ENCODE measurements at places on chromosomes 12 and 14.

GRCh38 chr14:98599082-98599481, 672.9 kb downstream of the BCL11B start:
- DNase-seq, result no peak
- H3K27me3 ChIP-seq, result no peaks in the 10 kb centered on the region
- H3K4me1 ChIP-seq, result no peaks in the 10 kb centered on the region

GRCh38 chr12:19833775-19834501, 394.6 kb downstream of the AEBP2 start:
- no peak overlapping the region for H3K27ac ChIP-seq
- H3K4me3 ChIP-seq, result no peak overlapping the region
- peaks cover 6% of the 10 kb centered on the region for H3K27me3 ChIP-seq
- no peaks in the 10 kb centered on the region for H3K36me3 ChIP-seq
- peaks cover 2% of the 10 kb centered on the region for H3K4me1 ChIP-seq

DNA sequence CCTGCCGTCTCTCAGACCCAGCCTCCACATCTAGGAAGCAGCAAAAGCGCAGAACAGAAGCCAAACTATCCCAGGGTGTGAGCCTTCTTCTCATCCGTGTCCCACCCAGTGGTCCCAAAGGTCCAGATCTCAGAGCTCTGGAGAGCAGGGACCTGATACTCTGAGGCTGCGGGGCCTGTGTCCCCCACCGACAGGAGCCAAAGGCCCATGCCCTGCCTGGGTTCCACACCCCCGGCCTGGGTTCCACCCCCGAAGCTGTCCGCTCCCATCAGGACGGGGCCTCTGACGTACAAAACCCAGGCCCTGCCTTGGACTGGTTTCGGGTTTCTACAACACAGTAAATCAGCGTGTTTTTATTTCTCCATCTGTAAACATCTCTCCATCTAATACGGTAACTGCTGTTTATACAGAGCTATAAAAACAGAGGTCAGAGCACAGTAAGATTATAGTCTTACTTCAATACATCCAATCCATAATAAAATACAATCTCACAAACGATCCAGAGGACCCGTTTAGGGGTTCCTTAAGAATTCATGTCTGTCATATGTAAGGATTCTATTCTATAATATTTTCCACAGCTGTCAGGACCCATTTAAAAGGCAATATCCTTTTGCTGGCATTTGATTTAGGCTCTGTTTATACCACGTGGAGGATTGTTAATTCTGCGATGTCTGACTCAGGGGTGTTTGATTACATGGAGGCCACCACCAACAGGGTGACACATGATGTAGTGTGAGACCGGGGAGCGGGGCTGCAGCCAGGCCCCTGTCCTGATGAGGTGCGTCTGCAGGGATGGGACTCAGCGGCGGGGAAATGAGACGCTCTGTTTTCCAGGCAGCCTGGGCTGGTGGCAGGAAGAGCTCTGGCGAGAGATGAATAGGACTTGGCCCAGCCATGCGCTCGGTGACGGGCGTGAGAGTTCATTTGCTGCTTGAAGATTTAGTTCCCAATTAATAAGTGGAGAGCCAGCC, 110.3 kb downstream of the DICER1 start:
- no peak overlapping the region for H3K4me3 ChIP-seq
- no peak for DNase-seq
- peaks cover 52% of the 10 kb centered on the region for H3K27me3 ChIP-seq
- no peak overlapping the region for H3K27ac ChIP-seq
- H3K36me3 ChIP-seq, result no peaks in the 10 kb centered on the region
- H3K4me1 ChIP-seq, result no peaks in the 10 kb centered on the region

DNA sequence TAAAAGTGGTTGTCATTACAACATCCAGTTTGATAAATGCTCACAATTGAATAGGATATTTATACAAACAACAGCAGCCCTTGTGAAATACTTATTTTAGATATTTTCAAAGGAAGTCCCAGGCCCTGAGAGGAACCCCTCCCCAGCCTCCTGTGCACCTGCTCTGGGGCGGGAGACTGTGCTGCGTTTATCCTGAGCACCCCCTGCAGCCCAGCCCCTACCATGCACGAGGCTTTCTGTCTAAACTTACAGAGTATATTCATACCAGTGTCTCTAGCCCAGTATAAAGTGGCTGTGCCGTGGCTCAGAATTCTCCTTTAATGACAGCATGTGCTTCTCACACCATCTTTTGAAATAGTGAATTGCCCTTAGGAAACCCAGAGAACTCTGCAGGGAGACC, 1084.3 kb downstream of the TMEM121 start:
- H3K36me3 ChIP-seq, result no peaks in the 10 kb centered on the region
- H3K27me3 ChIP-seq, result peaks cover 79% of the 10 kb centered on the region
- H3K27ac ChIP-seq, result no peak overlapping the region
- peaks cover 3% of the 10 kb centered on the region for H3K4me1 ChIP-seq
- DNase-seq, result no peak

GRCh38 chr14:56650048-56650447, 70.5 kb downstream of the TMEM260 start:
- no peak overlapping the region for H3K4me3 ChIP-seq
- H3K27me3 ChIP-seq, result no peaks in the 10 kb centered on the region
- H3K36me3 ChIP-seq, result peaks cover 7% of the 10 kb centered on the region
- H3K27ac ChIP-seq, result no peak overlapping the region
- no peaks in the 10 kb centered on the region for H3K4me1 ChIP-seq

DNA sequence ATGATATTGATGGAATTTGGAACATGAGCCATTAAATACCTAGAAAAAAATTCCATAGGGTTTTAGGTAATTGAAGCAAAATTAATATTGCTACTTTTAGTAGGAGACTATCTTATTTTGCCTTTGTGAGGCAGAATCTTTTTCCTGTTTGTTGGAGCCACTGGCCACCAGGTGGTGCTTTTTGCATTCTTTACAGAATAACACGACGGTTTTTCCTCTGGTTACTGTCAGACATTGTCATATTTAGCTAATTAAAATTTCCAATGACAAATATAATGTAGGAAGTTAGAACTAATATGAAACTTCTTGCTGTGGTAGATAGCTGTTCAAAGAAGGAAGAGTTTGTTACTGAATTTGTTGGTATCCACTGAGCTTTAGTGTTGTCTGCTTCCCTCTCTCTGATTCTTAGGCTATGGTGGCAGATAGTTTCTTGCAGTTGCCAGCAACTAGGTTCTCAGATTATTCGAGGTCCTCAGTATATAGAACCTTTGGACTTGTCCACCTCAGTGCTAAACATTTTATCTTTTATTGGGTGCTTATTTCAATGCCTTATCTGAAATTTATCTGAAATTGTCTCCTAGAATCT, 25.7 kb downstream of the RAB21 start:
- no peaks in the 10 kb centered on the region for H3K27me3 ChIP-seq
- no peak overlapping the region for H3K27ac ChIP-seq
- H3K36me3 ChIP-seq, result peaks cover 37% of the 10 kb centered on the region
- no peak overlapping the region for H3K4me3 ChIP-seq

GRCh38 chr12:120037851-120038250, 48.8 kb downstream of the BICDL1 start:
- peaks cover 11% of the 10 kb centered on the region for H3K36me3 ChIP-seq
- no peaks in the 10 kb centered on the region for H3K27me3 ChIP-seq
- H3K4me1 ChIP-seq, result peaks cover 17% of the 10 kb centered on the region
- H3K27ac ChIP-seq, result peak overlapping the region; percentile 13
- no peak overlapping the region for H3K4me3 ChIP-seq

- no peaks in the 10 kb centered on the region for H3K4me1 ChIP-seq
- no peak overlapping the region for H3K27ac ChIP-seq
- no peak overlapping the region for H3K4me3 ChIP-seq
Measured at GRCh38 chr14:38758661-38759060, 344.4 kb downstream of the SEC23A start.

DNA sequence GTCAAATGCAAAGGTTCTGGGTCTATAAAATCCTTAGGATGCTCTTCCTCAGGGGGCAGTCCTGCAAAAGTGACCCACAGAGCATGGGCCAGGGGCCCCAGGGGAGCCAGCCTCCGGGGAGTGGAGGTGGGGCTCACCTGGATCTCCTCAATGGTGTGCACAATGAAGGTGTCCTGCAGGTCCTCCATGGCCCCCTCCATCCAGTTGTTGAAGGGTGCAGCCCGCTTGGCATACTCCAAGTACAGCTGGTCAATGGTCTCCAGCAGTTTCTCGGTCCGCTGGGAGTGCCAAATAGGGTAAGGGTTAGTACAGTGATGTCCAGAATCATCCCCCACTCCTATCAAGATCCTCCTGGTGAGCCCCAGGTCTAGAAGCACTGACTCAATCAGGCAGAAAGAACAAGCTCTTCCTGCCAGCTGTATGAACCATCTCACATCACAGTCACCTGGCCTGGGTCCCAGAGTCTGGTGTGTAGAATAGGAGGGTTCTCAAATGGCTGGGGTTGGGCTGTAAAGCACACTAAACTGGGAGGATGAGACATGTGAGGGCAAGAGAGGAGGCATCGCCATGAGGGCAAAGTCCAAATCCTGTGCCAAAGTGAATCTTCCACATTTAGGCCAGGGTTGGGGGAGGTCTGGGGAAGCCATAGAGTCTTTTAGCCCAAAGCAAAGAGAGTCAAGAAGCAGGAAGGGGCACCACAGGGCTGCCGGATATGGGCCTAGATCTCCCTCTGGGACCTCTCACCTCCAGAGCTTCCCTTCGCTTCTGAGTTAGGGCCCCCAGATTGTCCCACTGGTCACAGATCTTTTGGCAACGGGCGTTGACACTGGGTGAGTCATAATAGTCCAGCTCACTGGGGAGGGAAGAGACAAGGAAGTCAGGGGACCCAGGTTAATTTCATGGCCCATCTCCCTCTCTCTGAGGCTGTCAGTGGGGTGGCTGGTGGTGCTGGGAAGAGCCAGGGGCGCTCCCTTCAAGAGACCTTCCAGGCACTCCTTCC, 91.5 kb upstream of the ZFP36L1 start:
- H3K27me3 ChIP-seq, result no peaks in the 10 kb centered on the region
